ENCODE measurements at places on chromosomes 7 and 10. TPM values are rescaled to one million over a fixed set of nuclear protein-coding genes. Genes with fewer than 3 reads are reported as not detected.

DNA sequence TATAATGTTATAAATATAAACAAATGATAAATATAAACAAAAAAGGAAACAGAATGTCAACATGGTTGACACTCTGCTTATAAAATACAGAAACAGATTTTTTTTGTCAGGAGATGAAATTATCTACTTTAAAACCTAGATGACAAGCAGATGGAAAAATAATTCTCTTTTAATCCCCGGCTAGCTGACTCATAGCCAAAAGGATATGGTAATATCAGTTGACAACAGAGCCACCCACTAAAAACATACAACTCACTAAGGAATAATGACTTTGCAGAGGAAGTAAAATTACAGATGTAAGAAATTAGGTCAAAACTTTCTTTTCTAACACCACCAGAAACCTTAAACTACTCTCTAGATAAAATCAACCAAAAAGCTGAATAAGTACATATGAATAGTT lies 131.1 kb upstream of the ABCB5 start:
- no peak for DNase-seq

- DNase-seq, result no peak
Observed at GRCh38 chr7:157651366-157652160, 314.8 kb downstream of the DNAJB6 start.

DNA sequence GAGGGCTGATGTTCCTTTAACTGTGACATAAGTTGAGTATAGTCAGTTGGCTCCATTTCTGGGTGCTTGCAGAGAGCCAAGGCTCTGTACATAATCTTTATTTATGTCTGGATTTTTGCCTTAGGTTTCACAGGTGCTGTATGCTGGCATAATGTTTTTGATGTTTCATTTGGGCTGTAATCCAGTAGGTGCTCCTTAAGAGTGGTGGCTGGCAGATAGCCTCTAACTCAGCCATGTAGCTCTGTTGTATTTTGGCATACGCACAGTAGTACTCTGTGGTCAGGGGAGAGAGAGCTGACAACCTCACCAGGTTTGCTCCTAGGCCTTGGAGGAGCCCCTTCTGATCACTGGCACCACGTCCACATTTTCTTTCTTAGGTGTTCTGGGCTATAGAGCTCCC lies 61.1 kb downstream of the RNF133 start:
- no peak for DNase-seq

DNA sequence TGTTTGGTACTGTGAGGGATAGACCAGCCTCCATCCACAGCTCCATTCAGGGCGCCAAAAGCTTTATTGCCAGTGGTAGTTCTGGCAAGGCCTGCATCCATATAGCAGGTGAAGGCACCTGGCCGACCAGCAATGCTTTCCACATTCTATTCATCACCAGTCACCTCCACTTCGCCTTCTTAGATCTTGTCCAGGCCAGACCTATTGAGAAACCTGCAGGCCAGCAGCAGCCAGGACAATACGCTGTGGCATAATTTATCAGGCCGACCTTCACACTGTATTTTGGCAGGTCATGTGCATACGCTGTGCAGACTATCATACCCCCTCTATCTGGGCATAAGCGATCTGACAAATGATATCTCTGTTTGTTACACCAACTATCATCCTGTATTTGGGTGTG lies 15.2 kb upstream of the KNDC1 start:
- DNase-seq, result no peak

GRCh38 chr10:122207163-122207562 lies 63.9 kb upstream of the BTBD16 start:
- no peak for DNase-seq

- DNase-seq, result no peak
Observed at GRCh38 chr10:24467136-24467535, 256.6 kb downstream of the ARHGAP21 start.

DNA sequence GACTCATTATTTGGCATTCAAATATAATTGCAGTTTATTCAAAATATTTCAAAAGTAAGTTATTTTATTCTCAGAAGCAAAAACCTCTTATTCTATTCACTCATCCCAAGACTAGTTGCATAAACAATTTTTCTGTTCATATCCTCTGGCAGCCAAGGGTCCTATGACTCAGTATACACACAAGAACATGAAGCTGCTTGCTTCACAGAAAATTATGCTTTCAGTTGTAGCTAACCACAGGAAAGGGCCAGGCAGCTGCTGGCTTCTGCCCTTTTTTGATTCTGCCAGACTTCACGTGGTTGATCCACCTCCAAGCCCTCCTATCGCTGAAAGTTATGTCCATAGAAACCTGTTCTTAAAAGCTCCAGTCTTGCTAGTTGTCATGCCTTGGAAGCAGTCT lies 108.8 kb downstream of the ABCA13 start:
- DNase-seq, result no peak

Gene TMEM225B
- total RNA-seq, result 1.1 TPM

Gene TDRD1
- not detected for total RNA-seq

Gene ASB10
- not detected for total RNA-seq

Gene LGI1
- 0.32 TPM for total RNA-seq
